ENCODE measurements at places on chromosomes 2 and 18.

DNA sequence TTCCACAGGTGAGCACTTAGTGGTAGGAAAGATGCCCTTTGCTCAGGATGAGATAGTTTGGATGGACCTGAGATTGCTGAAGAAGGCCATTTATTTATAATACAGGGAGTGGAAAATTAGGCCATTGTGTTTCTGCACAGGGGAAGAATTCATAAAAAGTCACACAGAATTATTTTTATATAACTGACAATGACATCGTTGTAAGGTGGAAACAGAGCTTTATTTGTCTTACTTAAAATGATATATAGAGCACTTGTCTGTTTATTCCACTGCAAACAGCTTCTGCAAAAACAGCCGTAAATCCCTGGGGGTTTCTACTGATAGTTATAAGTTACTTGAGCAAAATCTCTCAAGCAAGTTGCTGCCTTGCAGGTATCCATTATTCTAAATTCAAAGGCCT is 158.1 kb upstream of the ZNF521 start:
- no peak for DNase-seq

- no peak for DNase-seq
Observed at GRCh38 chr2:217802876-217803652, 199.7 kb downstream of the TNS1 start.

DNA sequence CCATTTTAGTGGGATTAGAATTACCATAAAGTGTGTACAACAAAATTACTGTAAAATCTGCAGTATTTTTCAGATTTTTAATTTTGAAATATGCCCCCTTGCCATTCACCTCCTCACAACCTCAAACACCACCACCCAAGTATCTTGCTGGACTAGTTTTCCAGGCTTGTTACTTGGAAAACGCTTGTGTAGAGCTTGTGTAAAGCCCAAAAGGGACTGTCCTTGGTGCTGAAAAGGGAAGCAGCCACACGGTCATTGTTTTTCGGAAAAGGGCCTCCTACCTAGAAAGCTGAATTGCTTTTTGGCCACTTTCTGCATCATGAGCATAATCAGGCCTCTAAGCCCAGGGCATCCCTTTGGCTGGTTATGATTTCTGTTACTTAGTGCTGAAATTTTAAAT is 563.4 kb downstream of the LRRTM4 start:
- DNase-seq, result no peak

- no peak for DNase-seq
Observed at GRCh38 chr2:52571380-52572347, 1195.9 kb upstream of the CHAC2 start.

- DNase-seq, result no peak
Observed at GRCh38 chr2:100383306-100383705, 34.2 kb downstream of the CHST10 start.

- DNase-seq, result no peak
Observed at GRCh38 chr2:75565472-75566462, 5.0 kb upstream of the EVA1A start.

DNA sequence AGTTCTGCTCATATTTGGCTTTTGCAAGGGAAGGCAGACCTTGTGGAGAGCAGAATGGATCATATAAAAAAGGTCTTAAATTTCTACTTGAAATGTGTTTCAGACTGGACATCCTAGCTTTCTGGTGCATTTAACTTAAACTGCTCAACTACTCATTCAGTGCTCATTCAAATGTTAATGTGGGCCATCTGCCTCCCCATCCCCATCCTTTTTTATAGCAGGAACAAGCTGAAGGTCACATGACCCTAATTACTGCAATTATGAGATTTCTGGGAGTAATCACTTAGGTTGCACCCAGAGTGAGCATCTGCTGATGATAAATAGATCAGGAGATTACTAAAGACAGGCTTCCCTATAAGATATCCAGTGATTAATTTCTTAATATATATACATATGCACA is 96.1 kb downstream of the MAP2 start:
- no peak for DNase-seq

GRCh38 chr2:144126302-144126701 is 393.6 kb downstream of the ZEB2 start:
- no peak for DNase-seq

- no peak for DNase-seq
Observed at GRCh38 chr2:124039762-124040291, 14.7 kb downstream of the CNTNAP5 start.

DNA sequence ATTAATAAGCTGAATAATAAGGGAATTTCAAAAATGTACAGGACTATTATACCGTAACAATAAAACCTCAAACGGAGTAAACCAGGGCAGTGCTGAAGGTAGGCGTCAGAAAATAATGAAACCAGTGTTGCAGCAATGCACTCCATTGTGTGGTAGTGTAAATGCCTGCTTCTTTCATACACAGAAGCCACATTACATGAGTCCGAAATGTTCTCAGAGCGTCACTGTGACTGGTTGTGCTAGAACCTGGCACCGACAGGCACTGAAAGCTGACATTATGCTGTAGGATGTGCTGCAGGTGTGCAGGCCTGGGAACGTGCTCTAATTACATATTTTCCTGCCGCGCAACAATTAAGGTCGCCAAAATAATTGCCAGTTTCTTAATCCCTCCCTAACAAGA is 53.3 kb downstream of the ZEB2 start:
- DNase-seq, result no peak

- no peak for DNase-seq
Observed at GRCh38 chr2:7748717-7749415, 831.7 kb downstream of the RNF144A start.

GRCh38 chr18:79801217-79801616 is 3.5 kb downstream of the KCNG2 start:
- DNase-seq, result no peak

GRCh38 chr2:74226648-74227213 is 28.3 kb downstream of the MTHFD2 start:
- DNase-seq, result no peak

GRCh38 chr2:178229927-178230326 is 35.6 kb downstream of the OSBPL6 start:
- no peak for DNase-seq

DNA sequence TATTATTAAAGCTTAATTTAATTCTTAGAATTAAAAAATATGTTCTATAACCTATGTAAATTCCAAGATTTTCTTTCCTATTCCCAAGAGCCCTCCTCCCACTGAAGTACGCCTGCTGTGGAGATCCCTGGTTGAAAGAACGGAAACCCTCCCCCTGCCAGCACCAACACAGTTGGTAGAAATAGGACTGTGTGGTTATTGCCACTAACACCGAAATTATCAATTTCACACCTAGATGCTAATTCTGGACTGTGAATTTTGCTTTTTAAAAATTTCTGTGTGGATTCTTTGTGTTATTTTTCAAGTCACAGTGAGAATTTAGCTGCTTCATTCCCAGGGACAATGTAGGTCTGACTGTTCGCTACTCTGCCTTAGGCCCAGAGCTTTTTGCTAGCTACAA is 305.8 kb upstream of the HNMT start:
- no peak for DNase-seq

GRCh38 chr2:170221317-170222288 is 43.7 kb downstream of the MYO3B start:
- DNase-seq, result no peak

DNA sequence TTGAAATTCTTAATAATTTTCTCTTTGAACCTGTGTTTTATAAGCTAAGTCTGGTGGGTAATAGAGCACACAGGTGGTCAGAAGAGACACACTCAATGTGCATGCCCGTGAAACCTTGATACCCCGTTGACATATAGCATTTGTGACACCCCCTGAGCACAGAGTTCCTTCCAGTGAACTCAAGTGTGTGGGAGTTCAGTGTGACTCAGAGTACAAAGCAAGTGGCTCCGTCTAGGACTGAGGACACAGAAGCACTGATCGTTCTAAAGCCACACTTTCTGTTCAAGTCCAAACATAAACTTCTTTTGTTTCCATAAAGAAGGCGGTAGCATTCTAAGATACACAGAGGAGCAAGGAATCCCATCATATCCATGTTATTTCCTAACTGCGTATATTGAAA is 523.6 kb downstream of the PID1 start:
- DNase-seq, result no peak

- no peak for DNase-seq
Observed at GRCh38 chr2:188318161-188318749, 26.6 kb downstream of the GULP1 start.

GRCh38 chr18:3798032-3798431 is 348.1 kb downstream of the TGIF1 start:
- no peak for DNase-seq

GRCh38 chr2:176709149-176709951 is 440.1 kb downstream of the MTX2 start:
- DNase-seq, result no peak

DNA sequence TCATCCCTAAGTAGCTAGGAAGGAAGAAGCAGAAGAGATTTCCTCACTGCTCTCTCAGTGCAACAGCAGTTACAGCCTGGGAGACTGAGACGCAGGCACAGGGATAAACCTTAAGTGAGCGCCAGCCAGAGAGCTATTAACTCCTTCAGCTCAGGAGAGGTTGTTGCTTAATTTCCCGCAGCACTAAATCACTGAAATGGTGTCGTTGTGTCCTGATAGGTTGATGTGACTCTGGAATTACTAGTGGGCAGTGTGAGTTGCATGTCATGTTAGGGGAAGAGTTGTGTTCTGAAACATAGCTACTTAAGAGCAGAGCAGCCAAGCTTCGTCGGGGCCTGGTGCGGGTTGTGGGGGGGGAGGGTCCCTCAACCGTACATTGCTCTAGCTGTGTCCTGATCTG is 225.8 kb downstream of the NAPG start:
- DNase-seq, result no peak

DNA sequence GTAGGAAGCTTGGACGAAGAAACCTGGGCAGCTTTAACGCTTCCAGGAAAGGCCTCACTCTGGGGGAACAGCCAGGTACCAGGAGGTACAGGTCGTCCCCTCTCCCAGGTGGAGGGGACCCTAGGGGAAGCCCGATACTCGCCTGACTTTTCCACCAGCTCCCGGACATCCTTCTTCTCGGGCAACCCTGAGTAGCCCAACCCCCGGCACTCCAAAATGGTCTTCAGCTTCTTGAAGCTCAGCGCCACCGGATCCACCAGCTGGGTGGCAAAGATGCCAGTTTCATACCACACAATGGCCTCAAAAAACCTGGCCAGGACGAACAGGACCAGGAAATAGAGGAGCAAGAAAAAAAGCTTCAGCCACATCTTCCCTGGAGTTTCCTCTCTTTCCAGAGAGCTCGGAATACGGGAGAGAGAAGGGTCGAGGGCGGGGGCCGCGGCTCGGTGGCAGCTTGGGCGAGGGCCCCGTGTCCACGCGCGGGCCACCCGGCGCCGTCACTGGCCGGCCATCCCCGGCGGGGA is 1.1 kb downstream of the RNF103 start:
- no peak for DNase-seq

DNA sequence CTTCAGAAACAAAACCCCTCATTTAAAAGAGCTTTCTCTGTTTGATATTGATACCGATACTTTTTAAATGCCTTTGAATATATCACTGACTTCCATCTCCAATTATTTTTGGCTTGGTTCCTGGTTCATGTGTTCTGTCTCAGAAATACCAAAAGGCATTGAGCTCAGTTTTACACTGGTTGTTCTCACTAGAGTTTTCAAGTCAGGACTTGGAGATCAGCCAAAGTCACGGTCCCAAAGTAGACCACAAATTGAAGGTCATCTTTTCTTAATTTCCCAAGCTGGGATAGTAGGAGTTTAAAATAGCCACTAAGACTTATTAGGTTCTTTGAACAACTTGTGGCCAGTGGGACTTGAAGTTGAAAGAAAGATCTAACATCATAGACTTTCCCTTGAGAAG is 24.2 kb downstream of the DHRS9 start:
- no peak for DNase-seq

Measured in Calu3 (cell line).